ENCODE measurements at places on chromosomes 13 and 19.

DNA sequence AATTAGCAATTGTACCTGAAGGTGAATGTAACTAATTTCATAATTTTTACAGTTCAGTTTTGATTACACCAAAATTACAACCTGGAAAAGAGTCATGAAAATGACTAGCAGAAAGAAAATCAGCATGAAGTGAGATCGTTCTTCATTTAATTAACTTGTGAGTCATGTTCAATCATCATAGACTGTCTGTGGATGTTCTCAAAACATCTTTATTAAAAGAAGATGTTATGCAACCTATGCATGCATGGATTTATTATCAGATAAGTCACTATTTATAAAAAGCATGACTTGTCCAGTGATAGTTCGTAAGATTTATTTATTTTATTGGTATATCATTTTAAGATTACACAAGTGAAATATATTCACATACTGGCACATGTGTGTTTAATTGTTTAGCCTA lies 245.9 kb downstream of the ITGBL1 start:
- DNase-seq = no peak

GRCh38 chr19:11463391-11463790 lies 17.5 kb downstream of the ELAVL3 start:
- DNase-seq = no peak

- DNase-seq = no peak
Measured at GRCh38 chr13:113456116-113456702, 2.9 kb upstream of the ADPRHL1 start.

DNA sequence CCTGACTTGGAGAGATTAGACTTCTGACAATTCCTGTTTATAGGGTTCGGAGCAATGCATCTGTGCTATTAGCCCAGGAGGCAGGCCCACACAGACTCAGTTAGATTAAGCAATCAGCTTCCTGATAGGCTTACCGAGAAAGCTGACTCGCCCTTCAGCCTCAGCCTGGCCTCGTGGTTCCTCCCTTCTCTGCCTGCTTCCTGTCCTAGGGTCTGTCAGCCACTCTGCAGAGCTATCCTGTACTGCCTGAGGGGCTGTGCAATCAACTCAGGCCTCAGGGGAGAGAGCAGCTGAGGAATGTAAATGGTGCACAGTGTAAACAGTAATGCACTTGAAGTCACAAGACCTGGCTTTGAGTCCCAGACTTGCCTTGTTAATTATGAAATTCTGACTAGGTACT lies 30.7 kb downstream of the HTR2A start:
- no peak for DNase-seq

DNA sequence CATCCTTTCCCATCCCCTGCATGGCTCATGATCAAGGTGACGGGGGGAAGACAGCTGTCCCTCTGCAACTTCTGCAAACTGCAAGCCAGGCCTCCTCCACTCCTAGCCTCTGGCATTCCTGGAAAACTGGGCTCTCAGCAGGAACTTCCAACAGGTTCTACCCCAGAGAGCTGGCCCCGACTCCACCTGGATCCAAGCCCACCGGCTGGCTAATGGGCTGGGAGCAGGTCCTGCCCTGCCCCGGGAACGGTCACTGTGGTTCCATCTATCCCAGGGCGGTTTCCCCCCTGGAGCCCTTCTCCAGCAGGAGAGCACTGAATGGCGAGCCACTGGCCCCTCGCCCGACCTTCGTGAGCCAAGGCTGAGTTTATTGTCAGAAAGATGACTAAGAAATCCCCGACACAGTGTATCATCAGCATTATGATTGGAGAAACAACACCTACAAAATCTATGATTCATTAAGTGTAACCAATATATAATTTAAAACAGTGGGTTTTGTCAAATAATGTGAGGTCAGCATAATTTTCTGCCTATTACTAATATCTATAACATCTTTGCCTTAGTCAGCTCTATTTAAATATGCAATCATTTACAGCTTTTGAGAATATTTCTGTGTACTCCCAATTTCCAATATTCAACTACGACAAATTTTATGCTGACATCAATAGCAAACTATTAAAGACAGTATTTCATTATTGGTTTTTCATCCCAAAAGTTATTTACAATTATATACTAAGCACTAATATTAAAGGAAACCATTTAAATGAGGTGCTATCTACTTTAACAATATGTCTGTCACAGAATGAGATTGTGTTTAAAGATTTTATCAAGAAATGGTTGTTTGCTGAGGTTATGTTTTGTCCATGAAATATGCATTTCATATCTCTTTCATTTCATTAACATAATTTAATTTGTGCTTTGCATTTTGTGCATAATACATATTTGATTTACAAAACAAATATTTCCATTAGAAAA lies 133.0 kb downstream of the URI1 start:
- no peak for DNase-seq

GRCh38 chr19:40378509-40378908 lies 11.5 kb downstream of the HIPK4 start:
- no peak for DNase-seq

GRCh38 chr13:103200118-103200885 lies 134.1 kb upstream of the SLC10A2 start:
- DNase-seq = no peak

- DNase-seq = no peak
Measured at GRCh38 chr13:49410477-49410876, 33.4 kb downstream of the CAB39L start.

GRCh38 chr13:102402290-102402689 lies 442 bp upstream of the FGF14 start:
- DNase-seq = no peak

DNA sequence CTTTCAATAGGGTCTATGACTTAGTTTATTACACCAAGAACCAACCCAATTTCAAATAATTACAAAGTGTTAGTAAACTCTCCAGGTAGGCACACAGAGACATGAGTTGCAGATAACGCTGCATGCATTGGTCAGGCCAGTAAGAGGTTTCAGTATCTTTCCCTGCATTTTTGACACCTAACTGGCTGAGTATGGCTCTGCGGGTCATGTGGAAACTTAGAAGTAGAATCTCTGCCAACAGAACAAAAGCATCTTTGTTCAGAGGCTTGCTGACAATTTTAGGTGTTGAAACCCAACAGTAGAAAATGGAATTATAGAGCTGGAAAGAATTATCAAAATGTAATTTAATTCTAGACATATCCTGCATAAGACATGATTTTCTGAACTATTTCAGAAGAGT lies 25.3 kb downstream of the HTR2A start:
- no peak for DNase-seq

- DNase-seq = peak; percentile 59
Measured at GRCh38 chr19:46428239-46429135, at the start of gene PNMA8C. PNMA8C (minus strand) TSS chr19:46428936; CDS start chr19:46428359, 577 bp downstream.

GRCh38 chr19:48858984-48859710 lies 9.3 kb downstream of the PLEKHA4 start:
- DNase-seq = peak; percentile 74

- DNase-seq = no peak
Measured at GRCh38 chr13:98441056-98441676, 135.7 kb downstream of the STK24 start.

DNA sequence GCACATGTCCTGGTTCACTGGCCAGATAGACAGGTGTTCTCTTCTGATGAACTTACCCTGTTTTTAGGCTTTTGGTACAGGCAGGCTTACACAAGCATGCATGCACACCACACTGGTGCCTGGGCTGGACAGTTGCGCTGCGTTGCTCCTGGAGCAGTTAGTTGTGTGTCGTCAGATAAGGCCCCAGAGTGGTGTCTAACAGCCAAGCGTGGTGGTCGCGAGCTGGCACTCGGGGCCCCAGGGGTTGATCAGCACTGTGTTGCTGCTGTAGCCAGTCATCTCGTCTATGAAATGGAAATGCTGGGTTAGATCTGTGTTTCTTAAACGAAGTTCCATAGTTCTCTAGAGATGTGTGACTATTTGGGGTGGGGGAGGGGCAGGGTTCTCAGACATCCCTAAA lies 24.6 kb upstream of the TEX29 start:
- DNase-seq = no peak

DNA sequence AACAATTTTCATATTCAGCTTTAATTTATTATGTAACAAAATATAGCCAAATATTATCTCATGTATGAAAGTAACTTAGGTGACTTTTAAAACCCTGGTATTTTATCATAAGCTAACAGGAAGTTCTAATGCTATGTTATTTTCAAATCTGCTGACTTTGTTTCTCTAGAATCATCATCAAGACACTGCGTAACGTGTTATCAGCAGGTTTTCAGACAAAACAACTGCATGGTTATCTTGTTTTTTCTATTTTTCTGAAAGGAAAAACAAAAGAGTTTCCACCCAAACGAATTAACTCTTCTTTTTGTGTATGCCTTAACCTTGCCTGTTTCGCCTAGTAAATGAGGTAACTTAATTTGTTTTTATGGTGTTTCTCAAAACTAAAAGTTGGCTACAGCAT lies 156.3 kb downstream of the TBC1D4 start:
- no peak for DNase-seq

- no peak for DNase-seq
Measured at GRCh38 chr13:30623392-30623791, 5.7 kb downstream of the USPL1 start.

- no peak for DNase-seq
Measured at GRCh38 chr13:96444676-96445075, 354.8 kb downstream of the HS6ST3 start.

DNA sequence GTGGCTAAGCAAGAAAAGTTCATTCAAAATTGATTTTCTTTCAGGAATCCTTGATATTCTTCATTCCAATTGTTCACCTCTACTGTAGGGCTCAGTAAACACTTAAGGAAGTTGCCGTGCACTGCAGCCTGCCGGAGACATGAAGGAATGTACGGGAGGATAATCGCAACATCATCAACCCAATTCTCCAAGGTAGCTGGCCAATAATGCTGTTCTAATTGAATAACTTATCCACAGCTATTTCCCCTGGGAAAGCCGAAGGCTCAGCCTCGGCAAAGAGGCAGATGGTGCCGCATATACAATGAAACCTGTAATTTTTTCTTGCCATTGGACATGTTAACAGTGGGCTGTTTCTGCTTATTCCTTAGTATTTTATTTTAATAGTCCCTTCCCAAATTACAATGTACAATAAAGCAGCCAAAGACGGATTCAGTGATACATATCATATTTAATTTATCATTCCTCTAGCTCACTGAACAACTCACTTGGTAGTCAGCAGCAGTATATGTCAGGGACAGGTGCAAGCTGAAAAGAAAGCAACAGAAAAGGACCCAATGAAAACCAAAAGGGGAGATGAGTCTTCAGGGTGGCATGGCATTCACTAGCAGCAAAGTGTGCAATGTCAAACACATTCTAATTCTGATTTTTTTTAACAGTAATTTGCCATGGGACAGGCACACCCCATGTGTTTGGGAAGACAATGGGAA lies 420.5 kb upstream of the KLF12 start:
- no peak for DNase-seq

DNA sequence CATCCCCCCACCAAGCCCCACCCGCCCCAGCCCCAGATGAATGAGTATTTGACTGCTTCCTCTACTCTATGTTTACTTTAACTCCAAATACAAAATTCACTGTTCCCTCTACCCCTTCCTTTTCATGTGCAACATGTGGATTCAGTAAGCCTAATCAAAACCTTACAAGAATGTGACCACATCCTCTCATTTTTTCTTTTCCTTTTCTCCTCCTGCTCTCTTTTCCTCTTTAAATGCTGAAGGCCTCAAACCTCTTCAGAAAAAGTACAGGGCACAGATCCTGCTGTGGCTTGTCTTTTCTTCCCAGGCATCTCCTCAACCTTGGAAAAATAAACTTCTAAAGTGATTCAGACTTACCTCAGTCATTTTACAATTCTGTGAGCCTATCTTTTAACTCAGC lies 119.0 kb downstream of the MYCBP2 start:
- no peak for DNase-seq

- no peak for DNase-seq
Measured at GRCh38 chr19:7783991-7784423, 21.0 kb downstream of the CLEC4M start.

Measured in natural killer cell (primary cell).